ENCODE measurements at places on chromosomes 6 and 20.

DNA sequence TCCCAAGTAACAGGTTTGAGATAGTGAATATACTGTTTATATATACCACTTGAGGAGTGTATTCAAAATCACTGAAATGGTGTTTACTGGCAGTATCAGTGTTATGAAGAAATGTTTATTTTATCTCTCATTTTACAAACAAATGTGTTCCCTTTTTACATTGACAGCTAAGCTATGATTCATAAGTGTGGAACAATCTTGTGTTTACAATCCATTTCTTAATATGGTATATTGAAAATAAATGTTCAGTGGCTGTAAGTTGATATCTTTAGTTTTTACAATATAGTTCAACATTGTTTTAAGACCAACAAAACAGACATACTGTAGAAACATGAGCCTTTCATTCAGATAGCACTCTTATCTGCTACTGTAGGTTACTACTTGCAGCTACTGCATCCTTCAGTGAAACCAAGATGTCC, 14.3 kb downstream of the PHF3 start:
- DNase-seq: no peak

GRCh38 chr20:5710551-5710950, 39.6 kb upstream of the SHLD1 start:
- no peak for DNase-seq

DNA sequence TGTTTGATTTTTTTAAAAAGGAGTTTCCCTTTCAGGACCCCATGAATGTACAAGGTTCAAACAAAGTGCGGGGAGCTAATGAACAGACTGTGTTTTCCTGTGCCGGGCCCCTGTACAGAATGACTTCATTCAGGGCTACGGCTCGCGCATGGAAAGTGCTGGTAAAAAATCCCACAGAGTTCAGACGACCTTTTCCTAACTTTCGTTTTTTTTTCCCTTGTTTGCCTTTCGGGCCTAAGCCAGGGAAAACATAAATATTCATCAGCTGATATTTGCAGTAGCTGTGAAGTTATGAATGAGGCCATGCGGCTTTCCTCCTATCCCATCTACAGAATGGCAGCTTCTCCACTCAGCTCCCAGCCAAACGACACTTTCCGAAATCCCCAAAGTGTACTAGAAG, 74.0 kb downstream of the HAO1 start:
- no peak for DNase-seq

GRCh38 chr20:32678948-32679347, 5.2 kb upstream of the C20orf203 start:
- no peak for DNase-seq

- DNase-seq: no peak
Observed at GRCh38 chr20:371755-372542, 8.6 kb upstream of the TRIB3 start.

DNA sequence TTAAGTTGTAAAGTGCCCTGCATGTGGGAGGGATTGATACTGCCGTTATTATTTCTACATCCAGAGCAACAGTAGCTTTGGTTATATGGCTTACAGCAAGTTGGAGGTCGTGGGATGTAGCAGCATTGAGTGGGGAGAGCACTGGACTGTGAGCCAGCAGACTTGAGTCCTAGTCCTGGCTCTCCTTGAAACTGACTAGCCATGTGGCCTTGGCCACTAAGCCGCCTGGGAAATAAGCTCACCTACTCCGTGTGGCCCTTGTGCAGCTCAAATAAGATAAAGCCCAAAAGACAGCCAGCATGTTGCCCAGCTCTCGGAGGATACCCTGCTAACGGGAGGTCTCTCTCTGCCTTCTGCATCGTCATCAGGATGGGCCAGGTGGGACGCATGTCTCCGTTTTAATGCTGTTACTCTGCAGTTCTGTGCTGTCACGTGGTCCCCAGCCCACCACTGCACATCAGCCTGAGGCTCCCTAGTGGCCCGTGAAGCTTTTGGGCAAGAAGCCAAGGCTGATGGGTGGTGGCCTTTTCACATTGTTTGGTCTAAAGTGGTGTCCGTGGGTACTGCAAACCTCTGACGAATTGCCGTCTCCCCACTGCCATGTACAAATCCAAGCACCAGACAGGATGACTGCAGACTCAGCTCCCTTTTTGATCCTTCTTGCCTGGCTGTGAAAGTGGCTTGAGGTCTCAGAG, 7.9 kb downstream of the EPB41L1 start:
- DNase-seq: no peak

- DNase-seq: no peak
Observed at GRCh38 chr6:167244991-167245390, 46.1 kb upstream of the UNC93A start.

DNA sequence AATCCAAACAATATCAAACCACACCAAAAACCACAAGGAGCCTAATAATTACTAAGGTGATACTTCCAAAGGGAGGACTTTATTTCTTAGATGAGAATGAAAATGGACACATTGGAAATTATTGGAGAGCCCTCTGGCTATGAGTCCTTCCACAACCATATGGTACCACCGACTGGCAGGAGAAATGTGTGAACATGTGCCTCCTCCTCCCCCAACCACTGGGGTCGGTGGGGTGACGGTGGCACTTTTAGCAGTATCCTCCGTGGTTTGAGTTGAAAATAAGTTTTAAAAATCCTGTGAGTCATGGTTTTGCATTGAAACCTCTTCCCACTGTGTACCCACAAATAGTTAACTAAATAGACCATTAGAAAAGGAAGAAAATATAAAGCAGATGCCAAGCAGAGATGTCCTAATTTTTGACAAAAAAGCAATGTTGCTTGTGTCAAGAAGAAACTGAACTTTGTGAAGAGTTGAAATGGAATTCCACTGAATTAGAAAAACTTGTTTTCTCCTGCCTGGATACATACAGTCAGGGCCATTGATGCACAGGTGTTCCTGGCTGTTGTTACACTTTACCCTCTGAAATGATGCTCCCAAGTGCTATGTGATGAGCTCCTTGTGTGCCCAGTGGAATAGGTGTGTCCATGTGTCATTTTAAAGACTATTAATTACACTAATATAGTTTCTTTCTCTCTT, 3.2 kb downstream of the EDN1 start:
- DNase-seq: no peak

GRCh38 chr6:117270055-117270842, 4.9 kb downstream of the VGLL2 start:
- DNase-seq: no peak

GRCh38 chr6:139381216-139381865, 6.9 kb upstream of the CITED2 start:
- DNase-seq: no peak

DNA sequence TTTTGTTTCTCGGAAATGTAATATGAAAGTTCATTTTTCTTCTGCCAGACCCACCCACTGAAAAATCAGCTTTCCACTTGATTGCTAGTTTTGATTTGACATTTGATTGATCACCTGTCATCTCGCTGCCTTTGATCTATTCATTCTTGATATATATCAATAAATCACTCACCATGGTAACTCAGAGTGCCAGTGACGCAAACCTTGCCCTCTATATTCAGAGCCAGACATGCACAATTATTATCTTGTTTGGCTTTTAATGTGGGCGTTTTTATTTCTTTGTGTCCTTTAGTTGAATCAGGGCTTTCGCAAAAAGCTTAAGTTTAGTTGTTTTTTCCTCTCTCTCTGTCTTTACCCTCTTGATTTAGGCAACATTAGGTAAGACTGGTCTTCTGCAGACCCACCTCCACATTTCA, 2.0 kb downstream of the TSHZ2 start:
- no peak for DNase-seq

GRCh38 chr6:72133324-72133723, 247.0 kb downstream of the RIMS1 start:
- DNase-seq: no peak

- no peak for DNase-seq
Observed at GRCh38 chr6:170455335-170455979, 97.7 kb downstream of the PSMB1 start.

DNA sequence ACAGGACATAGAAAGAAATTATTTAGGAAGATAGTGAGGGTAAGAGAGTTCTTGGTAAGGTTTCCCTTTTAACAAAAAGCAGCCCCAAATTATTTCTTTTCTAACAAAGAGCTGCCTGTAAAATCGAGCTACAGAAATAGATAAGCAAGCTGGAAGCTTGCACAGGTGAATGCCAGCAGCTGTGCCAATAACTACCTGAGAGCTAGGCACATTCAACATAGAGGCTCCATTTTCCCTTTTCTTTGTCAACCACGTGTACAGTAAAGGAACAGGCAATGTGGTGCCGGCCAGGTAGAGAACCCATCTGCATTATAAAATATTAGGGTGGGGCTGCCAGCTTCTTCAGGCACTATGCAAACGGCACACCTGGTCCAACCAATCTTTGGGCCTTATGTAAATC, 341.6 kb upstream of the JAG1 start:
- DNase-seq: no peak

DNA sequence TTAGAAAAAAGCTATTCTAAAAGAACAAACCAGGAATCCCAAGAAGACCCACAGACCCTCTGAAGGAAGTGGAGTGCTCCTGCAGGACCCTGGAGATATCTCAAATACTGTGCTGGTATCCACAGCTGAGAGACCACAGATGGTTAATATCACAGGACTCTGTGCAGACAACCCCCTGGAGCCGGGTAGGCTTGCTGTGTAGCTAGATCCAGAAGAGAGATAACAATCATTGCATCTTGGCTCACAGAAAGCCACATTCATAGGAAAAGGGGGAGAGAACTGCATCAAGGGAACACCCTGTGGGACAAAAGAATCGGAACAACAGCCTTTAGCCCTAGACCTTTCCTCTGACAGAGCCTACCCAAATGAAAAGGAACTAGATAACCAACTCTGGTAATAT, 689.5 kb downstream of the PHF3 start:
- no peak for DNase-seq

GRCh38 chr20:50323209-50323608, 132.6 kb downstream of the CEBPB start:
- DNase-seq: no peak

- no peak for DNase-seq
Observed at GRCh38 chr6:101879782-101880181, 486.3 kb downstream of the GRIK2 start.

DNA sequence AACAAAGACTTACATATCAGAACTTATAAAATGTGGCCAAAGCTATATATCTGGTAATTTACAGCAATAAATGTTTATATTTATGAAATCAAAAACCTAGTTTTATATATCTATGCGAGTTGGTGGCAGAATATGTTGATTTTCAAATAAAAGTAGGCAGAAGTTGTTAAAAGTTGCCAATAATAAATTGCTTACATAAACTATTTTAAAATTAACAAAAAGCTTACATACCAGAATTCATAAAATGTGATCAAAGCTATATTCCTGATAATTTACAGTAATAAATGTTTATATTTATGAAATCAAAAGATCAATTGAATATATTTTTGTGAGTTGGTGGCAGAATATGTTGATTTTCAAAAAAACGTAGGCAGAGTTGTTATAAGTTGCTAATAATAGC, 451.8 kb upstream of the KHDRBS2 start:
- no peak for DNase-seq

DNA sequence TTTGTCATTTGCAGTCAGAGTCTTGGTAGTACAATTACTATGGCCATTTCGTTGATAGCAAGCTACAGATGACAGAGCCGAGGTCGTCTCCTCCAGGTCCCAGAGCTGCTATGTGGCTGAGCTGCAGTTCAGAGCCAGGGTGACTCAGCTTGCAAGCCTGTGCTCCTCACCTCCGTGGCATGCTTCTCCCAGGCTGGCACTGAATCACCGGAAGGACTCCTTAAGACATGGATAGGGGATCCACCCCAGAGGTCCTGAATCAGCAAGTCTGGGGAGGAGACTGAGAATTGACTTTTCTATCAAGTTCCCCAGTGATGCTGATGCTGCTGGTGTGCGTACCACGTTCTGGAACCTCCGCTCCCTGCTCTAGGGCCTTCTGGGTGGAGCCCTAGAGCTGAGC, 291.2 kb downstream of the CDH26 start:
- DNase-seq: no peak

- DNase-seq: no peak
Observed at GRCh38 chr6:75101896-75102295, 104.0 kb downstream of the COL12A1 start.

DNA sequence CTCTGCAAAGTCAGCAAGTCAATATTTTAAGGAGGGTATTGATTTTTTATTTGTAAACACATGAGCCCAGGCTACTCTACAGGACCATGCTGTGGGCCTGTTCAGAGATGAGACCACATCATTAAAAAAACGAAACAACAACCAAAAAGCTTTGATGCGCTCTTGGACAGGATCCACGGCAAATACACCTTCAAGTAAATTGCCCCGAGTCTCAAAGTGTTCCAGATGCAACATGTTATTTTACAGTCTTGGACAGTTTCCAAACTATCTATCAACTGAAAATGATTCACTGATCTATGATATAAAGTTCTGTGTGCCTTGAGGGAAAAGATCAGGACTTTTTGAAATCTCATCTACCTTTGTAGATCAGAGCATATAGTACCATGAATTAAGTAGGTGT, 25.8 kb upstream of the CARMIL1 start:
- DNase-seq: no peak

GRCh38 chr6:4817551-4817950, 41.3 kb downstream of the CDYL start:
- DNase-seq: no peak

DNA sequence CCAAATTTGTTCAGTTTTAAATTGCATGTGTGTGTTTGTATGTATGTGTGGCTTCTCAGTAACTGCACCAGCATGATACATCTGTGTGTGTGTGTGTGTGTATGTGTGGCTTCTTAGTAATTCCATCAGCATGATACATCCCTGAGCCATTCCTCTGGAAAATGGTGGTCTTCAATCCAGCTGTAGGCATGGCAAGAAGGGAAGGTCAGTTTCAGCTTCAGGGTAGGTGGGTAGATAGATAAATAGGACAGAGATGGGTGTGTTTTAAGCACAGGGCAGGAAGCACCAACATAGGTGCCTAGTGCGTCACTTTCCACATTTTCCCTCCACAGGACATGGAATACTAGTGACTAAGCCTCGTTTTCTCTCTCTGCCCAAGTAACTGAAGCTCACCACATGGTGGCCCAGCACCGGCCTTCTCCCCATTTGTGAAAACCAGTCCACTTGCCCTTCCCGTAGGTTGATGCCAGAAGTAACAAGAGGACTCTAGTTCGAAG, 82.9 kb downstream of the RPP40 start:
- no peak for DNase-seq

- DNase-seq: no peak
Observed at GRCh38 chr6:33898771-33899170, 95.0 kb upstream of the MLN start.

DNA sequence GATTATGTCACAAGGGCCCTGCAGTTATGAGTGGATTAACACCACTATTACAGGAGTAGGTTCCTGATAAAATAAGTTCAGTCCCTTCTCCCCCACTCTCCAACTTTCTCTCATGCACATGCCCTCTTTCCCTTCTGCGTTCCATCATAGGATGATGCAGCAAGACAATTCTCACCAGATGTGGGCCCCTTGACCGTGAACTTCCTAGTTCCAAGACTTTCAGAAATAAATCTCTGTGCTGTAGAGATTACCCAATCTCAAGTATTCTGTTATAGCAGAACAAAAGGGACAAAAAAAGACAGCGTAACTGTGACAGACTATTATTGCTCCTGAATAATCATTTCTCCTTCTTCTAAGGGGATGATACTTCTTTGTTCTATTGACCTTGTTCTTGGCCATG, 33.8 kb upstream of the TMEM244 start:
- no peak for DNase-seq

- no peak for DNase-seq
Observed at GRCh38 chr6:157169656-157170055, 153.7 kb downstream of the TMEM242 start.
